ENCODE measurements at places on chromosomes 2 and 18.

DNA sequence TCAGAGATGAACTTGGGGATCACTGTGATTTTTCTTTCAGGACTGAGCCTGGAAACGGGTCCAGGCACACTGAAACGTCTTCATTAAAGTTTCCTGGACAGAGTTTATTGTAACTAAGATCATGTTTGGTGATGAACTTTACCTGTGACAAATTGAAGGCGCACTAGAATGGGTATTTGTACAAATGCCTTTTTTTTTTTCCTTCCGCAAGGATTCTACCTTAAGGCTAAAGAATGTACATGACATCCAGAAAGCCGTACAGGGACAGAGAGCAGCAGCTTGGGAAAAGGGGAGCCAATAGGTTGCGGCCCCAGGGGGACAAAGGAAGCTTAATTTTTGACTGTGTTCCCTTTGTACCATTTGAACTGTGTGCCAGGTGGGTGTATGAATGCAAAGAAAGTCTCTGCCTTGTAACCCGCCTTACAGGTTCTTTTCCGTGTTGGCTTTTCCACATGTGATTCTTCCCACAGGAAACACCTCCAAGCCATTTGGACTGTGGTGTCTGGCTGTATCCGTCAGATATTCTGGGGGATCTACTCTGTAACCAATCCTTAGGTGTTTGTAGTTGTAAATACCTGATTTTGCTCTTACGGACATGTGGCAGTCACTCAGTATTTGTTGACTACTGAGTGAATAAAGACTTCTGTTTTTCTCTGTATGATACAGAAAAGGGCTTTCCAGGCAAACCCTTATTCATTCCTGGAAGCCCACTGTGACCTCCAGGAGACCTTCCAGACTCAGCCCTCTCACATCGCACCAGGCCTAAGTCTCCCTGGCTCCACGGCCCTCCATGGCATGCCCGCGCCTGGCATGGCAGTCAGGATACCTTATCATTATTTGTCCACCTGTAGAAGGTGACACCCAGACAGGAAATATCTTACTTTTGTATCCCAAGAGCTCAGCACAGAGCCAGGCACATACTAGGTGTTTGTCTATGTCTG is 1.1 kb downstream of the LRRFIP1 start:
- DNase-seq: no peak

DNA sequence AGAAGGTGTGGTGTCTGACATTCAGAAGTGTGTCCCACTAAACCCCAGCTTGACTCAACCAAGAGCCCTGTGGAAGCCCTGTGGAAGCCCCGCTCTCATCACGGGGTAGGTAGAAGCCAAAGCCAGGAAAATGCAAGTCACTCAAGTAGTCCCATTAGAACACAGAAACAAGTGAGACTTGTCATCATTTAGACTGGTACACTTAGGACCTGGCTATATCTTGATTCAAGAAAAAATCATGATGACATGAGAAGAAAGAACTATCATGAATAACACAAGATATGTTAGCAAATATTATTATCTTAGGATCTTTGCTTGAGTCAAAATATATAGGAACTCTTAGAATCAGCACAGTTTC is 28.2 kb upstream of the SULT1C4 start:
- DNase-seq: no peak

- no peak for DNase-seq
Measured at GRCh38 chr2:65416945-65417344, 15.5 kb downstream of the SPRED2 start.

- DNase-seq: no peak
Measured at GRCh38 chr2:71853858-71854257, 293.8 kb downstream of the CYP26B1 start.

DNA sequence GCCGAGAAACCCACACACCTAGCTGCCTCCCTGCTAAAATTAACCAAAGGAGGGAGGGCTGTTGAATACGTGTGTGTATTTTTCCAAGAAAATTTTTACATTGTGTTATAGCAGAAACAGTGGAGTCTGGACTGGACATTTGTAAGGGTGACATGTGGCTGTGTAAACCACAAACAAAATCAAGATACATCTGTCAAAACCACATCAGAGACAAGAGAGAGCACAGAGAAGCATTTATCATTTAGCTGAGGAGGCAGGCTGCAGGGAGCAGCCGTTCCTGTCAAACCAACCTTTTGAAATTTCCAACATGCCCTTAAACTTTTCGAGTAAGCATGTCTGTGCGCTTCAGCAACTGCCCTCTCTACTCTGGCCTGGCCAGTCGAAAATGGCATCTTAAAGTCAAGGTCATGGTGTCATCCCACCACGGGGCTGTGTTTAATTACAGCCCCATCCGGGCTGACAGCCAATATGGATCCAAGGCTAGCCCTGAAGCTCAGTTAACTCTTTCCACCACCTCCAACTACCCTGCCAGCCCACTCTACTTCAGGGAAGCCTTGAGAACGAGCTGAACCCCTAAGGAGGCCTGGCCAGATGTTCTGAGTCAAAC is 8.4 kb downstream of the BCL11A start:
- no peak for DNase-seq

- DNase-seq: no peak
Measured at GRCh38 chr2:219969508-219969907, 342.1 kb downstream of the SLC4A3 start.

DNA sequence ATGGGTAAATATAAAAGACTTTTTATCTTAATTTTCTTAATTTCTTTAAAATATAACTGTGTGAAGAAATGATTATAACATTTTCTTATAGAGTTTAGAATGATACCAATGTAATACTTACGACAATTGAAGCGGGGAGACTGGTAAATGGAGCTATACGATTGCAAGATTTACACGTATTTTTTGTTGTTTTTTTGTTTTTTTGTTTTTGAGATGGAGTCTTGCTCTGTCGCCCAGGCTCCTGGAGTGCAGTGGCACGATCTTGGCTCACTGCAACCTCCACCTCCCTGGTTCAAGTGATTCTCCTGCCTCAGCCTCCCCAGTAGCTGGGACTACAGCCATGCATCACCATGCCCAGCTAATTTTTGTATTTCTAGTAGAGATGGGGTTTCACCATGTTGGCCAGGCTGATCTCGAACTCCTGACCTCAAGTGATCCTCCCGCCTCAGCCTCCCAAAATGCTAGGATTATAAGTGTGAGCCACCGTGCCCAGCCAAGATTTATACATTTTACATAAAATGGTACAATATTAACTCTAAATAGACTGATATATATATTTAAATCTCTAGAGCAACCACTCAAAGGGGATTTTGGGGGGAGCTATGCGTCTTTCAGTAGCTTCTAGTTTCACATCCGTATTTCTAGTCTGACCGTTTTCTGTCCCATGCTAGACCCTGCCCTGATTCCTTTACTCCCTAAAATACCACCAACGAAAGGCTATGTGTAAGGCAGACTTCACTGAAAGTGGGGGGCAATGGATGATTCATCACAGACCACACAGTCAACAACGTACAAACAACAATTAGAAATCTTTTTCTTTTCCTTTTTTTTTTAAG is 28.2 kb upstream of the ATG16L1 start:
- DNase-seq: no peak

DNA sequence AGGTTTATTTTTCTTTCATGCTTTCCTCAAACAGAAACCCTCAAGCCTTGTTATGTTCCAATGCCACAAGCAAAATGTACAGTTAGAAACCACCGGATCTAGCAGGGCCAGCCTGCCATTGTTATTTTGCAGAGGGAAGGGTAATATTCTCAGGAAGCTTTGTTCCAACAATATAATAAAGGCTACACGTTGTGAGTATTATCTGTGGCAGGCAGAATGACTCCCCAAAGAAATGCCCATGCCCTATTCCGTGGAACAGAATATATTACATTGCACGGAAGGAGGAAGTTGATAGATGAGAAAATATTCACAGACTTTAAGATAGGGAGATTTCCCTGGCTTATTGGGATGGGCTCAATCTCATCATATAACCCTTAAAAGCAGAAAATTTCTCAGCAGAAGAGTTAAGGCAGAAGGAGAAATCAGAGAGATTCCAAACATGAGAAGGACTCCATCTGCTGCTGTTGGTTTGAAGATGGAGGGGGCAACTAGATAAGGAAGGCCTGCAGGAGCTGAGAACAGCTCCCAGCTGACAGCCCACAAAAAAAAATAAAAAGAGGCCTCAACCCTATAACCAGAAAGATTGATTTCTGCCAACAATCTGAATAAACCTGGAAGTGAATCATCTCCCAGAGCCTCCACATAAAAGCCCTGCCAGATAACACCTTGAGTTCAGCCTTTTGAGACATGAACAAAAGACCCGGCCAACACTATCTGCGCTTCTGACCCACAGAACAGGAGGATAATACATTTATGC is 466.6 kb downstream of the LPIN1 start:
- DNase-seq: no peak

- DNase-seq: no peak
Measured at GRCh38 chr2:78592491-78592890, 433.0 kb upstream of the REG3G start.

GRCh38 chr2:167406558-167406957 is 518.3 kb downstream of the XIRP2 start:
- DNase-seq: no peak

- DNase-seq: no peak
Measured at GRCh38 chr18:58229162-58229561, 185.1 kb downstream of the NEDD4L start.

- DNase-seq: no peak
Measured at GRCh38 chr2:102032368-102033030, 40.7 kb downstream of the IL1R2 start.

DNA sequence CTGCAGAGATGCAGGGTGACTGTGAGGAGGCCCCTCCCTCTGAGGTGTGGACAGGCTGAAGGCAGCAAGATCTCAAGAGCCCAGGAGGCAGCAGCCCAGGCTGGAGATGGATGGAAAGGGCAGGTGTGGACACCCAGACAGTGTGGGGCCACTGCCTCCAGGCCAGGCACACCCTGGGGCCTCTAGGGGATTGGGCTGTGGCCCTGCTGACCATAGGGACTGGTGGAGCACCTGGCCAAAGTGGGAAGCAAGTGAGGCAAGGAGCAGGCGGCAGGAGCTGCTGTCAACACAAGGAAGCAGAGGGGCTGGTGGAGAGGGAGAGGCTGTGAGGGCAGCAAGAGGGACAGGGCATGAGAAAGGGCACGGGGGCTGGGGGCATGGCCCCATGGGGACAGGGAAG is 10.8 kb downstream of the SNED1 start:
- DNase-seq: no peak

DNA sequence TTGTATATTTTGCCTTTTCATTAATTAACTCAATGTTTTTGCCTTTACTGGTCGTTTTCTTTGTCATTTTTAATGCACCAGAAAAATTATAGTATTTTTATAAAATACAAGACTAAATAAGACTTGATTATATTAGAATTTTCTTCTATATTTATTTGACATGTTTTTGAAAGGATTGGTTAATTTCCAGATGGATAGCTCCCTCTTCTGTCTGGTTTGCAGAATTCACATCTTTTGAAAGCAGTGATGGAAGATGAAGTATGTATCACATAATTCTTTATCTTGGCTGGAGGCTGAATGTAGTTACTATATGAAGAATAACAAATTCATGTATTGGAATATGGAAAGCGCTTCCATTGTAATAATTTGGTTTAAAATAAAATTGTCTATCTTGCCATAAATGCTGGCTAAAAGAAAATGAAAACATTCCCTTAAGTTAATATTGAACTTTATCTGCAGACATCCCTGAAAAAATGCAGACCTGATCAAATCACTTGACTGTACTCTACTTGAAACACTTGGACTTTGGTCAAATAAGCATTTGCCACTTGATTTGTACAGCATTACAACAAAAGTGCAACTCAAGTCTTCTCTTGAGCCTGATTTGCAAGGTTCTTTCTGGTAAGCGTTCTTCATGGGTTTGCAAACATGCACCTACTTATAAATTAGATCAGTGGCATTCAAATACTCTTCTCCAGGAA is 86.3 kb upstream of the EFEMP1 start:
- no peak for DNase-seq

- no peak for DNase-seq
Measured at GRCh38 chr2:74578408-74578807, 23.9 kb downstream of the DOK1 start.

DNA sequence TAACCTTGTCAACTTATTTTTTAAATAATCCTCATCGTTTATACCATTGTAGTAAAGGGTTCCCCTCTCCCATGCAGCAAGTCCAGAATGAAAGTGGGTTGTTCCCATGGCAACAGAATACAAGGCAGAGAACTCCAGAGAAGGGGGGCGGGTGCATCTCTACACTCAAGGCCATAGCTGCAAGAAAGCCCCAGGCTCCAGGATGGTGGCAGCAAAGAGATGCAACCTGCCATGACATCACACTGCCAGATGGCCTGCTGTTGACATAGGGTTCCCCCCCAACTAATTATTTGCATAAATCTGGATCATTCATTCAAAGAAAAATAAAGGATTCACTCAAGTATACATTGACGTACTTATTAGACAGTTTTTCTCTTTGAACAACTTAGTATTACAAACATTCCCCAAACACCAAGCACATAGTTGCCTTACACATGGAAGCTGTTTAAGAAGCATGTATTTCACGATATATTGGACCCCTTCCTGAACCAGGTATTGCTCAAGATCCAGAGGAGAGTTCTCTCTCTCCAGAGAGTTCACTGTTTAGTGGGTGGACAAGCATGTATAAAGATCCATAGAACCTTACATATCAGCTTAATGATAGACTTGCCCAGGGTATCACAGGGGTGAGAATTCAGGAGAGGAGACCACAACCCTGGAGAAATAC is 87.4 kb upstream of the KLF7 start:
- DNase-seq: no peak

- no peak for DNase-seq
Measured at GRCh38 chr2:70641263-70641784, 87.7 kb upstream of the TGFA start.

DNA sequence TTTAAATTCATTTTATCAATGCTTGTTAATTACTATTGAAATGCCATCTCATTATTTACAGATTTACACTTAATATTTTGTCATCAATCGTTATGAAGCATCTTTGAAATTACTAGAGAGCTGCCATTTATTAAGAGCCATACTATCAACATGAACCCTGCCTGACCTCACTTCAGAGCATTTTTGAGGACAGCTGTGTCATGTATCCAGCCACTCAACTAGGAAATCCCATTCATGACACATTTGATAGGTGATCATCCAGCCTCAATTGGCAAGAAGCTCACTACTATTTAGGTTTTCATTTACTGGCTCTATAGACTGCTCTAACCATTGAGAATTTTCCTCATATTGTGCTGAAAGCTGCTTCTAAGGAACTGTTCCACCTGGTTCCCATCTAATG is 40.6 kb upstream of the TLK1 start:
- DNase-seq: no peak

DNA sequence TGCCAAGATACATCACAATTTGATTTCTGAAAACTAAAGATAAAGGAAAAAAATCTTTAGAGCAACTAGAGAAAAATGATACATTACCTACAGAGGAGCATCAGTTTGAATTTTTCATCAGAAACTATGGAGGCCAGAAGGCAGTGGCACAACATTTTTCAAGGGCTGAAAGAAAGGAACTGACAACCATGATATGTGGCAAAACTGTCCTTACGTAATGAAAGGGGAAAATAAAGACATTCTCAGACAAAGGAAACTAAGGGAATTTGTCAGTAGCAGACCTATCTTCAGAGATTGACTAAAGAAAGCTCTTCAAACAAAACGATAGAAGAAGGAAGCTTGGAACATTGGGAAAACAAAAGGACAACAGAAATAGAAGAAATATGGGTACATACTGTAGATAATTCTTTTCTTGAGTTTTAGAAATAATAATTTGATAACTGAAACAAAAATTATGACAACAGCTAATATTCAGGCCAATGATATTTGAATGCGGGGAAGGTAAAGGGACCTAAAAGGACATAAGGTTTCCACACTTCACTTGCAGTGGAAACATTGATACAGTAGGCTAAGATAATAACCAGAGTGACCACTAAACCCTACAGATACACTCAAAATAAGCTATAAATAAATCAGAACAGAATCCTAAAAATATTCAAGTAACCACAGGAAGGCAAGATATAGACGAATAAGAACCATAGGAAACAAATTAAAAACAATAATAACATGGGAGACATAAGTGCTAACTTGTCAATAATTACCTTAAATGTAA is 70.0 kb upstream of the NPAS2 start:
- DNase-seq: no peak

Measured in stimulated activated CD4-positive, alpha-beta T cell treated with anti-CD3 and anti-CD28 coated beads, Interleukin-2, amount 100 ng/mL, for 24 hours (primary cell).